ENCODE measurements at places on chromosomes 4 and X.

GRCh38 chr4:109610489-109610888 is 50.4 kb downstream of the MCUB start:
- DNase-seq = no peak

GRCh38 chr4:74896595-74896994 is 36.3 kb upstream of the PARM1 start:
- DNase-seq = no peak

DNA sequence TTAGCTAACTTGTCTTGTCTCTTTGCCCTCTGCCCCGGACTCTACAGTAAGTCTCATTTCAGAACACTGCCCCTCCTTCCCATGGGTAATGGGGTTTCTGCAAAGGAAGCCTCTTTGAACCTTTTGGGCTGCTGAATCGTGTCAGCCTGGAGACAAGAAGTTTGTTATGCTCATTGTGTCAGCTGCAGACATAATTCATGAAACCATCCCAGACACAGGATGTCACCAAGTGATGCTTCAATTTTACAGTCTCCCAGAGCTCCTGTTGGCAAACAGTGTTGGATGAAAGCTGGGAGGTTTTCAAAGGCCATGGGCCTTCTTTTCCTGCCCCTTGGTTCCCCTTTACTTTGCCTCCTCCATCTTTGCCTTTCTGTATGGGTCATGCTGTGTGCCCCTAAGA is 223.1 kb upstream of the TAPT1 start:
- DNase-seq = peak; percentile 83

DNA sequence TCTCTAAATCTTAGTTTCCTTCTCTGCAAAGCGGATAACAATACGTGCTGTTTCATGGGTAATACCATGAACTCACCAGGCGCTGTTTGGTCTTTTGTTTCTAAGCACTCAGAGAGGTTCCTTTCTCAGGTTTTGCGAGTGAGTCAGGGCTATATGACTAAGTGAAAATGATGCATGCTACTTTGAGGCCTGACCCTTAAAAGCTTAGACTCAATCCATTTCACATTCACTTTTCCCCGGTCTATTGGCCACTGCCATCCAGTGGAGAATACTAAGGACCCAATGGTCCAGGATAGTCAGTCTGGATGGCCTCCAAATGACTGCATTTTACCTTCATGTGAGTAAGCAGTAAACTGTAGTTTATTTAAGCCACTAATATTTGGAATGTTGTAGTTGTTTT is 400.8 kb upstream of the SLIT2 start:
- no peak for DNase-seq

DNA sequence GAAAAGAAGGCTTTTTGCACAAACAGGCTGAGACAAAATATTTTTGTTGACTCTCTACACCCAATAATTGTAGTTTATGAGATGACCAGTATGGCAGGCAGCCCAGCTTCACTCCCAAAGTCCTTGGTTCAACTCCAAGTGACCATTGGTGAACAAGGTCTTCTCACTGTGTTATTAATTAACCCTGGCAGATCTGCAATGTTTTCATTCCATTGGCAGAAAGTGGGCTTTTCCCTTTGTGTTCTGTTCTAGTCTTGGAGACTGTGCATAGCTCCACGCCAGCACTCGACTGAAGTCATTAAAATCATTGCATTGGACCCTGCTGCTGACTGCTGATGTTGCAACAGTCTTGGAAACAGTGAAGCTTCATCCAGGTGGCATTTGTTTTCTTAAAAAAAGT is 277.3 kb upstream of the HAND2 start:
- DNase-seq = peak; percentile 31

DNA sequence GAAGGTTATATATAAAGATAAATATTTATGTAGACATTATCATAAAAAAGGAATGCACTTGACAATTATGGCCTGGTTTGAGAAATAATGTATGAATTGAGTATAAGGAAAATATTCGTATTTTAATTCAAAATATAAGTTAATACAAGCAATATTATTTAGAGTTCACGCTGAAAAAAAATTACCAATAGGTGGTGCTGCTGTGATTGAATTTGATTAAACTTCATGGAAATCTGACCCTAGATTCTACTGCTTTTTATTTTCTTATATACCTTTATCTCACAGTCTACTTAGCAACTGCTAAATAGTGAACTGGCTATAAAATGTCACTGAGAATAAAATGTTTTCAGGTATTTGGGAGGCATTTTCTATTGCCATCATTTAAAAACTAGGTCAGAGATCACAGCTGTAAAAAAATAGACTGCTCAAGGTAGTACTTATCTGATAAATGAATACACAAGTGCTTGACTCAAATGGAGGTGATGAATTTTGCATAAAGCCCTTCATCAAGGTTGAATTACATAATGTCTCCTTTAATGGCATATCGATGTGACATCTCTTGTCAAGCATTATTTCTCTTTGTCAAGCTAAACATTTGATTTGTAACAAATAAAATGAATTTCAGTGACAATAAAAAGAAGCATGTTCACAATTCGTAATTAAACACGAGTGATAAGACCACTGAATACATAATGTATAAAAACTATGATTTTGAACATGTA is 1638.8 kb upstream of the PCDH7 start:
- peak; percentile 0 for DNase-seq

GRCh38 chr4:158681629-158682028 is 9.5 kb downstream of the ETFDH start:
- no peak for DNase-seq

GRCh38 chrX:154833746-154834274 is 652 bp downstream of the SMIM9 start:
- DNase-seq = no peak

DNA sequence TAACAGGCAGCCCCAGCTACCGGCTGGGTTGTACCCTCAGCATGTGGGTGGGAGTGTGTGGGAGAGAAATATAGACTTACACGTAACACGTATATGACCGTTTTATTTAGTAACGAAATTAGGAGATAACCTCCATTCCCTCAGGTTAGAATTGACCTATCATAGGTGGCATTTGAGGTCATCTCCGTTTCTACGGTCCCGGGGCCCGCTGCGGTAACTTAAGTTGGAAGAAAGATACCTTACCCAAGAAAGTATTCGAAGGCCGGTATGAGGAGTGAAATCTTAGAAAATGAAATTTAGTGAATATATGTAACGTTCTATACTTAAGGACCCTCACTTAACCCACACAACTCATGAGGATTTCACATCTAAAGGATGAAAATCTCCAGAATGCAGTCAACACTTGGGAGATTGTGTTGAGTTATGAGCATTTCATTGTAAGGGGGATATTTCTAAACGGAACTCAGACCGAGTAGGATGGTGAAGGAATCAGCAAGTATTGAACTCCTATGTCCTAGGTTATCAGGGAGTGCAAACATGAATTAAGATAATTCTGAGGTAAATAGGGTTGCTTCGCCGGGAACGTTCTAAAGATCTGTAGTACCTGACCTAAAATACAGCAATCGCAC is 891 bp downstream of the CISD2 start:
- no peak for DNase-seq

Measured in renal pelvis (tissue), 12 donors.